Caco-2 (cell line): ENCODE measurements at places on chromosomes 16 and 17. TPM values are rescaled to one million over a fixed set of nuclear protein-coding genes. Genes with fewer than 3 reads are reported as not detected.
A peak's percentile ranks its signal among the peaks of the same experiment; 100 is the strongest.

- no peak for DNase-seq
- H3K27me3 ChIP-seq: peaks cover 1% of the 10 kb centered on the region; the same call in 1 of the 2 replicates
- H3K36me3 ChIP-seq: no peaks in the 10 kb centered on the region
- no peaks in the 10 kb centered on the region for H3K4me1 ChIP-seq
Measured at GRCh38 chr16:86517033-86517432, 6.7 kb downstream of the FOXF1 start.

DNA sequence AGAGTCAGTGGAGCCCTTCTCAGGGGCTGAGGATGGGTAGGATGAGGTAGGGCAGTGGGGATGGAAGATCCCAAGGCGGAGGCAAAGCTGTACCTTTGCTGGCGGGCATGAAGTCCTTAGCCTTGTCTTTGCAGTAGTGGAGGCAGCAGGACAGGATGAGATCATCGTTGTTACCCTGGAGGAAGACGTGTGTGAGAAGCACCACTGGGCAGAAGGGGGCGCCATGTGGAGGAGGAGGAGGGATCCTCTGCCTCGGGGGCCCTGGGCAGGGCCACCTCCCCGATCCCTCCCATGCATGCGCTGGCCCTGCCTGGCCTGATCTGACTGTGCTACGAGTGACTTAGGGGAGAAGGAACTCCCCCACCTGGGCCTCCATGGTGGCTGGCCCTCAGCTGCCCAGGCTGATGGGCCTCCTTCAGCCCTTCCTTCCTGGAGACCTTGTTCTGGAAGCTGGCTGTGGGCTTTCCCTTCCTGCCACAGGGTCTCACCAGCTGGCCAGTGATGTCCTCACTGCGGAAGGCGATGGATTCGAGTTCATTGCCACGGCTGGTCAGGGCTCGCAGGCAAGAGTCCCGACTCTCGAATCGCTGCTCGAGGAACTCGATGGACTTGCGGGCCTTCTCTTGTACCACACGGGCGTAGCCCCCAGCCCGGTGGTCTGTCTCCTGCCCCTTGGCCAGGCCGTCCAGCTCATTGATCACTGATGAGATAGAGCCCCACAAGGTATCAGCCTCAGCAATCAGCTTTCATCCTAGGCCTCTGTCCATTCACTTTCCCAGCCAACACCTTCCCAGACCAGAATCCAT is 10.3 kb downstream of the HIC1 start:
- no peak overlapping the region for H3K4me3 ChIP-seq
- H3K27me3 ChIP-seq: no peaks in the 10 kb centered on the region
- H3K27ac ChIP-seq: no peak overlapping the region
- 0 out of 2 replicates have a peak, but pooled peaks cover 6% of the 10 kb centered on the region for H3K4me1 ChIP-seq

- H3K4me3 ChIP-seq: no peak overlapping the region
- H3K36me3 ChIP-seq: no peaks in the 10 kb centered on the region
- no peak overlapping the region for H3K27ac ChIP-seq
- H3K4me1 ChIP-seq: no peaks in the 10 kb centered on the region
Measured at GRCh38 chr16:29908719-29909220, 8.5 kb downstream of the ASPHD1 start.

DNA sequence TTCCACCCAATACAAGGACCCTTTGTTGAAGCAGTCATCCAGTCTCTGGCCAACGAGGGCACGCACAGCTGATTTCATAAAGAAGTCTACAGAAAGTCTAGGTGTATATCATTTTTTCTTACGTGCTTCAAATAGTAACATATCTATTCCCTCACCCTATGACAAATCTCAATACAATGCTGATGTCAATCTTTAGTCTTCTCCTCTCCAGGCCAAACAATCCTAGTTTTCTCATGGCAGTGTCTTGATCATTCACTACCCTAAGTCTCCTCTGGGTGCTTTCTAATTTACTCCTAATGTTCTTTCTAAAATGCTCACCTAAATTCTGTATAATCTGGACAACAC is 92.6 kb downstream of the CACNG1 start:
- no peak overlapping the region for H3K27ac ChIP-seq
- DNase-seq: no peak
- H3K27me3 ChIP-seq: no peaks in the 10 kb centered on the region

The PRDM7 gene
- total RNA-seq: not detected in 2 replicates

- no peak overlapping the region for H3K27ac ChIP-seq
- H3K4me1 ChIP-seq: peaks cover 22% of the 10 kb centered on the region
- H3K27me3 ChIP-seq: no peaks in the 10 kb centered on the region
- DNase-seq: no peak
- no peak overlapping the region for H3K4me3 ChIP-seq
- H3K36me3 ChIP-seq: no peaks in the 10 kb centered on the region; the same call in 1 of the 2 replicates
Measured at GRCh38 chr16:84706856-84707255, 7.1 kb downstream of the USP10 start.

- H3K36me3 ChIP-seq: no peaks in the 10 kb centered on the region
- no peak overlapping the region for H3K27ac ChIP-seq
- no peaks in the 10 kb centered on the region for H3K27me3 ChIP-seq
Measured at GRCh38 chr16:57600048-57600835, 28.2 kb upstream of the ADGRG1 start.

GRCh38 chr17:57856792-57857620 is 7.2 kb upstream of the MRPS23 start:
- H3K36me3 ChIP-seq: no peaks in the 10 kb centered on the region
- peaks cover 39% of the 10 kb centered on the region for H3K4me1 ChIP-seq
- H3K4me3 ChIP-seq: no peak overlapping the region
- DNase-seq: no peak

The GUCY2D gene
- total RNA-seq: 0.74 and 1.7 TPM in 2 replicates

DNA sequence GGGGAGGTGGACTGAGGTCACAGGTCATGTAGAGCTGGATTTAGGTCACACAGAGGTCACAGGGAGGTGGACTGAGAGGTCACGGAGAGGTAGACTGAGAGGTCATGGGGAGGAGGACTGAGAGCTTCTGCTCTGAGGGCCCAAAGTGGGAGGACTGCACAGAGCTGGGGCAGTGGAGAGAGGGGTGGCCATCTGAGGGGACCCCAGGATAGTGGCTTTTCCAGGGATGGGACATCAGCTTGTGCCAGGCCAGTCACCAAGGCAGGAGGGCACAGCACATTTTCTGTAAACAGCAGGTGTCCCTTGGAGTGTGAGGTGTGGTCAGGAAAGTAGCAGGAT is 26.1 kb upstream of the JPT2 start:
- H3K36me3 ChIP-seq: peaks cover 6% of the 10 kb centered on the region
- H3K27ac ChIP-seq: peak overlapping the region; percentile 64
- H3K4me3 ChIP-seq: no peak overlapping the region

DNA sequence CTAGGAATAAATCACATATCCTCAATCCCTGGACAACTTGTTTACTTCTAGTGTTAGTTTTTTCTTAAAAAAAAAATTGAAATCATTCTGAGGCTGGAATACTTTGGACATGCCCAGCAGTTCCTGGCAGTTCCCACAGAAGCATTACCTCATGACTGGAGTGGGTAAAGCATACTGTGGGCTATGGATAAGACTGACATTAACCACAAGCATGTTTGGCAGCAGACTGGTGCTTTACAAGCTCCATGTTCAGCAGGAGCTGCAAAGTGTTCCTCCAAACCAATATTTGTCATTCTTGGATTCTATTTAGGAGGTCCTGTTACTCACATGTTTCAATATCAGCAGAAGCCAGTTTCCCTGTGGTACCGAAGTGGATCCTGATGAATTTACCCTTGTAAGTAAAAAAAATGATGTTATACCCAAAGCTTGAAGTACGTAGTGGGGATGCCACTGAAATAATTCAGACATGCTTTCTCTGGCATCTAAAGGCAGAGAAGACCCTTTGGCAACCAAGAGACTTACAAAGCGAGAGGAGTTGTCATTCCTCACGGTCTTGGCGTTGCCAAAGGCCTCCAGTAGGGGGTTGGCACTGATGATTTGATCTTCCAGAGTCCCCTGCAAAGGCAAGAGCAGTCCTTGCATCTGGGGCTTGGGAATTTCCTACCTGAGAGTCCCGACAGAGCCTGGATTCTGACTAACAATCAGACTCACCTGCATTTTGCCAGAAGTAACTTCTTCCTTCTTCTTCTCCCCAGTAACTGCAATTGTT is 4.9 kb downstream of the MYH1 start:
- DNase-seq: no peak
- H3K27ac ChIP-seq: no peak overlapping the region
- no peaks in the 10 kb centered on the region for H3K36me3 ChIP-seq
- no peaks in the 10 kb centered on the region for H3K4me1 ChIP-seq
- H3K27me3 ChIP-seq: no peaks in the 10 kb centered on the region

The TAOK2 gene
- 45.8 and 47.1 TPM in 2 replicates for total RNA-seq

- DNase-seq: no peak
- H3K4me1 ChIP-seq: no peaks in the 10 kb centered on the region
- H3K36me3 ChIP-seq: no peaks in the 10 kb centered on the region
- H3K4me3 ChIP-seq: no peak overlapping the region
Measured at GRCh38 chr17:68860941-68861340, 94.3 kb downstream of the ABCA8 start.

- H3K27ac ChIP-seq: peak within 1 kb of the TSS; percentile 58
- peak within 1 kb of the TSS; percentile 56 for H3K4me3 ChIP-seq
- DNase-seq: peak; percentile 89
- peaks cover 5% of the 10 kb centered on the region for H3K27me3 ChIP-seq
- no peaks in the 10 kb centered on the region for H3K36me3 ChIP-seq
Measured at GRCh38 chr16:79600638-79601091, at the start of gene MAF. Gene MAF (minus strand): TSS chr16:79600737. CDS start chr16:79599902, 835 bp downstream.

DNA sequence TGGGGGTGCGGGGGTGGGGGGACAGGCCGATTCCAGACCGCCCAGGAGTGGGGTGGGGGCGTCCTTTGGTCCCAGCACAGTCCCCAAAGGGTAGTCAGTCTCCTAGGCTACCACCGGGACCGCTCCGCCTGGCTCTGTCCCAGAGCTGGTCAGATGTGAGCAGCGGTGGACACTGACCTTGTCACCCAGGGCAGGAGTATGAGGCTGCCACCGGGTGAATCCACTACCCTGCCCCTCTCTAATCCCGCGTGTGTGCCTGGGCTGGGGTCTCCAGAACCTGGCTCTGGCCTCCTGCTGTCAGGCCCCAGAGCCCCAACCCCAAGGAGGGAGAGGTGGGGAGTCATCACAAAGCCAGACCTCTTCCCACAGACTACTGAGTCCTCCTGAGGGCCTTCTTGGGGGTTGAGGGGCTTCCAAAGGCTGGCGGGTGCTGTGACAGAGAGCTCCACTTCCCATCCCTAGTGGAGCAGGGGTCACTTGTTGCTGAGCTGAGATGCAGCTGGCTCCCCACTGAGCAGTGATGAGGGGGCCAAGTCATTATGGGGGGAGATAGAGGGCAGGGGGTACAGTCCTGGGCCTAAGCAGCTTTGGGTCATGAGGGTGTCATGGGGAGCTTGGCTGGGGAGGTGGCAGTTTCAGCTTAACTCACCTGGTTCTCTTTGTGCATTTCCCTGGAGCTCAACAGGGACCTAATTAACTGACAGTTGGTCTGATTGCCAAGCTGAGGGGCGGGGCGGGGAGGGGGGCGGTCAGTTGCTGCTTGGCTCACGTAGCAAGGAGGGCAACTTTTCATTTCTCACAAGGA is 1.2 kb downstream of the PPP1R1B start:
- no peak overlapping the region for H3K4me3 ChIP-seq
- H3K27ac ChIP-seq: no peak overlapping the region
- DNase-seq: no peak

DNA sequence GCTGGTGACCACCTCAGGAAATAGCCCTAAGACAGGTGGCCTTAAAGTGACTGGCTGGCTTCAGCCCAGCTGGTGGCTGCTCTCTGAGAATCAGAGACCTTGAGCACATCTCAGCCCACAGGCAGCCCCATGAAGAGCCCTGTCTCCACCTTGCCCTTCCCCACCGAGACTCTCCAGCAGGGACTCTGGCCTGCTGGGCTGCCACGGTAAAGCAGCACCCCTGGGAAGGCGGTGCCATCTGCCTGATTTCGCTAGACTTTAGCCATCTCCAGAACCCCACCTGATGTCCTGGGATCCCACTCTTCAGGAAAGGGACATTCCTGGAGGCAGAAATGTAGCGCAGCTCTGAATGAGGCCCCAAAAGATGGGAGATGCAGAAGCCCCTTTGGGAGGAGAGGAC is 45.2 kb upstream of the LGALS9 start:
- H3K27ac ChIP-seq: no peak overlapping the region
- no peak for DNase-seq
- peaks cover under 1% of the 10 kb centered on the region; the same call in 1 of the 2 replicates for H3K4me1 ChIP-seq
- H3K27me3 ChIP-seq: no peaks in the 10 kb centered on the region
- peaks cover 1% of the 10 kb centered on the region; the same call in 1 of the 2 replicates for H3K36me3 ChIP-seq
- no peak overlapping the region for H3K4me3 ChIP-seq

DNA sequence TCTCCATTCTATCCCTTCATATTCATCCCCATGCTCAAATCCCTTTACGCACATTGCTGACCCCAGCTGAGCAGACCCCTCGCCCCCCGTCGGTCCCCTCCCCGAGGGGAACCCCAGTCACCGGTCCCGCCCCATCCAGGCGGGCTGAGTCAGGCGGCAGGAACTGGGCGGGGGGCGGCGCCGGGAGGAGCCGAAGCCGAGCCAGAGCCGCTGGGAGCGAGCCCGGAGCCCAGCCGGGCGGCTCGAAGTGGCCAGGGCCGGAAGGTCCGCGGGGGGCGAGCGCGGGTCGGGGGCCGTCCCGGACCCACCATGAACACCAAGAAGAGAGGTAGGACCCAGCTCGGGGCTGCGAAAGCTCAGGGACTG is 8.6 kb downstream of the RIPOR1 start:
- H3K4me3 ChIP-seq: peak overlapping the region; percentile 80
- DNase-seq: peak; percentile 56
- H3K27ac ChIP-seq: peak overlapping the region; percentile 60
- H3K36me3 ChIP-seq: peaks cover 4% of the 10 kb centered on the region; the same call in 1 of the 2 replicates

DNA sequence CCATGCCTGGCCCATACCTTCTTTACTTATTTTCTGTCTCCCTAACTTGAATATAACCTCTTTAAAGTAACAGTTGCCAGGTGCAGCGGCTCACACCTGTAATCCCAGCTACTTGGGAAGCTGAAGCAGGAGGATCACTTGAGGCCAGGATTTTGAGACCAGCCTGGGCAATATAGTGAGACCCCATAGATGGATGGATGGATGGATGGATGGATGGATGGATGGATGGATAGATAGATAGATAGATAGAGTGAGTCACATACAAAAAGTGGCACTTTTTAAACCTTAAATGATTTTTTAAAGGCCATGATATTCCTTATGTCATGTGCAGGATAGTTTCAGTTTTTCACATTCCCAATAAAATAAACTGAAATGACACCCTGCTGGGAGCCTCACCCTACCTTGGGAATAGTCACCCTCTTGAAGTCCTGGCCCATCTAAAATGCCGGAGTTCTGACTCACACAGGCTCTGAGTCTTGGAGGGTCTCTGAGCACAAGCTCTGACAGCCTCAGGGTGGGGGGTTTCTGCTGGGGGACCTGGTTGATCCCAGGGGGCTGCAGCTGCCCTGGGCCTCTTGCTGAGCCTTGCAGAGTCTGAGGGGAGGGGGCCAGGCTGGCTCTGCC is 26.2 kb downstream of the CPNE2 start:
- no peak overlapping the region for H3K4me3 ChIP-seq
- H3K4me1 ChIP-seq: no peaks in the 10 kb centered on the region
- peaks cover 3% of the 10 kb centered on the region; the same call in 1 of the 2 replicates for H3K36me3 ChIP-seq
